ENCODE measurements at places on chromosomes 1 and 21.

GRCh38 chr1:173064011-173064410 is 13.3 kb upstream of the TNFSF18 start:
- DNase-seq = no peak

- DNase-seq = no peak
Observed at GRCh38 chr1:2595261-2595811, 8.8 kb downstream of the PRXL2B start.

GRCh38 chr1:201026234-201026633 is 2.7 kb upstream of the KIF21B start:
- DNase-seq = no peak

DNA sequence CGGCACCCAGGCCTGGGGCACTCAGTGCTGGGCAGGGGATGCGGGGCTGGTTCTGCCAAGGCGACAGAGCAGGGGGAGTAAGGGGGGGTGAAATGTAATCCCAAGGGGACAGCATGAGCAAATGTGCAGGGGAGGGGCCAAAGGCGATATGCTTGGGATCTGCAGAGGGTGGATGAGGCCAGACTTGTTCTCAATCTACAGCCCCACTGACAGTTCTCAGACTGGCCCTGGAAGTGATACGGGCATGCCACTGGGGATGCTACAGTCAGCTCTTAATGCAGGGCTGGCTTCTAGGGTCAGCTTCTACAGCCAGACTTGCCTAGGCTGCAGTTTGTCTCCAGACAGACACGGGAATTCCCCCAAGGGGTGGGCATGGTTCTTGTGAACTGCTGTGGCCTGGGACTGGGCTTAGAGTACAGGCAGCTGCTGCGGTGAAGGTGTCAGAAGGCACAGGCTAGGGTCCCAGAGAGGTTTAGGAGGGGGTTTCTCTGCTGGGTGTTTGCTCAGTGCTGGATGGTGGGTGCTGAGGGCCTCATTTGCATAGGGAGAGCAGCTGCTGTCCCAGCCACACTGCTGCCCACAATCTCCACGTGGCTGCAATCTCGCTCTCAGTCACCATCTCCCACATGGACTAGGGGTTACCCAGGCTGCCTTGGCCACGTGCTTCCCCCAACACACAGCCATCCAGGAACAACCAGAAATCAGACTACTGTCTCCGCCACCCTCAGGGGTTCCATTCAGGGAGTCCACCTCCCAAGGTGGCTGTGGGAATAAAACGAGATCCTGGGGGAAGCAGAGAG is 190.1 kb downstream of the HIVEP3 start:
- DNase-seq = peak; percentile 86

DNA sequence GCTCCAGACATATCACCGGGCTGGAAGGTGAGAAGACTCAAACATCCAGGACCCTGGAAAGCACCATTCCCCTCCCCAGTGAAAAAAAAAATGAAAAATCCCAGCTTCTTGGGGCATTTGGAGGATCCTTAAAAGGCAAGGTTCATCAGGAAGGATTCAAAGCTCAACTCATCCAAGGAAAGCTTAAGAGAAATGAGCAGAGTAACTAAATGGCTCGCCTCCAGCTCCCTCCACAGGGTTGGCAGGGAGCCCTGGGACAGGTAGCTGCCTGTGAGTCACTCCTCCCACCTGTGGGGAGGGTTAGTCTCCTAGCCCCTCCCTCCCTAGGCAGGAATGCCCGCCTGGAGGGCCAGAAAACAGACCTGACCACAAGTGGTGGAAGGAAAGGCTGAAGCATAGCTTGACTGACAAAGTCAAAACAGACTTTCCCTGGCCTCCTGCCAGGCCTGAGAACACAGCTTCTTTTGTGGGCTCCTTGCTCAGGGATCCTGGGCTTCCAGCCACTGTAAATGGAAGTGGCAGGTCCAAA is 712 bp upstream of the LAMB3 start:
- peak; percentile 66 for DNase-seq

GRCh38 chr1:1563688-1564087 is 11.0 kb downstream of the SSU72 start:
- DNase-seq = no peak
